ENCODE measurements at places on chromosomes 4 and X. TPM values are rescaled to one million over a fixed set of nuclear protein-coding genes. Genes with fewer than 3 reads are reported as not detected.

DNA sequence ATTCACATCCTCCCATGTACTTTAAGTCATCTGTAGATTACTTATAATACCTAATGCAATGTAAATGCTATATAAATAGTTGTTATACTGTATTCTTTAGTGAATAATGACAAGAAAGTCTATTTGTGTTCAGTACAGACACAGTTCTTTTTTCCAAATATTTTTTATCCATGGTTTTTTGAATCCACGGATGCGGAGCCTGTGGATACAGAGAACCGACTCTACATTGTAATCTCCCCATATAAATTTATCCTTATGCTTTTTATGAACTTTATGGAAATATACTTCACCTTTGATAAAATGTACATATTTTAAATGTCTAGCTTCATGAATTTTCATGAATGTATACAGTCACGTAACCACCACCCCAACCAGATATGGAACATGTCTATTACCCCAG, 88.2 kb downstream of the DOCK11 start:
- no peak for DNase-seq

DNA sequence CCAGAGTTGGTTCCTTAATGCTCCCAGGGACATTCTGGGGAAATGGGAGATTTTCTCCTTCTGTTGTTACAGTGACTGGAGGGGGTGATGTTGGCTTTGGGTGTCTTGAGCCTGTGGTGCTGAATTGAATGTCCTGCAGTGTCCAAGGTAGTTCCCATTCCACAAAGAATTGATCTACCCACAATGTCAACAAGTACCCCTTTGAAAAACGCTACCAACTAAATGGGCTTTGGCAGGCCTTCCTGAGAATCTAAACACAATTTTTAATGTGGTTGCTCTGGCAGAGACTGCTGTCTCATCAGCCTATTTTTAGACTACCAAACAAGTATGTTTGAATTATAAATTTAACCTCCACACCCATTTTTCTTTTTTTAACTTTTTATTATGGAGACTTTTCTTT, 69.4 kb downstream of the CCKAR start:
- no peak for DNase-seq

The SMAD1 gene
- 7.5 TPM for total RNA-seq

DNA sequence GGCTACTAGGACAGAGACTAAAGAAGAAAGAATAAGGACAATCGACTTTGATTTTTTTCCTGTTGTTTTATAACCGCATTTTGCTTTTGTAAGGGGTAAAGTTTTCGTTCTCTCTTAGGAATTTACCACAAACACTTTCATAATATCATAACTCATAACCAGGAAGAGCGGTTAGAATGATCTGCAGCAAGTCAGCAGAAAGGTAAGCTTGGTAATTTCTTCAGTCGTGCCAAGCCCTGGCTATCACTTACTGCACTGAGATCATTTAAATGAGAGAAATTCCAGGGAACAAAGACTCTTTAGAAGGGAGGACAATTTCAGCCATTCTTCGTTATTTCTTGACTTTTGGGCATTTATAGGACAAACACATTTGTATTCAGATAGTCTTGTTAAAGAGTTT, 258.1 kb downstream of the UNC5C start:
- no peak for DNase-seq

The FAM199X gene
- total RNA-seq: 77.5 TPM

The CSAG1 gene
- total RNA-seq: not detected

- DNase-seq: no peak
These were observed 8.1 kb downstream of the EPGN start for GRCh38 chr4:74316397-74316796.

DNA sequence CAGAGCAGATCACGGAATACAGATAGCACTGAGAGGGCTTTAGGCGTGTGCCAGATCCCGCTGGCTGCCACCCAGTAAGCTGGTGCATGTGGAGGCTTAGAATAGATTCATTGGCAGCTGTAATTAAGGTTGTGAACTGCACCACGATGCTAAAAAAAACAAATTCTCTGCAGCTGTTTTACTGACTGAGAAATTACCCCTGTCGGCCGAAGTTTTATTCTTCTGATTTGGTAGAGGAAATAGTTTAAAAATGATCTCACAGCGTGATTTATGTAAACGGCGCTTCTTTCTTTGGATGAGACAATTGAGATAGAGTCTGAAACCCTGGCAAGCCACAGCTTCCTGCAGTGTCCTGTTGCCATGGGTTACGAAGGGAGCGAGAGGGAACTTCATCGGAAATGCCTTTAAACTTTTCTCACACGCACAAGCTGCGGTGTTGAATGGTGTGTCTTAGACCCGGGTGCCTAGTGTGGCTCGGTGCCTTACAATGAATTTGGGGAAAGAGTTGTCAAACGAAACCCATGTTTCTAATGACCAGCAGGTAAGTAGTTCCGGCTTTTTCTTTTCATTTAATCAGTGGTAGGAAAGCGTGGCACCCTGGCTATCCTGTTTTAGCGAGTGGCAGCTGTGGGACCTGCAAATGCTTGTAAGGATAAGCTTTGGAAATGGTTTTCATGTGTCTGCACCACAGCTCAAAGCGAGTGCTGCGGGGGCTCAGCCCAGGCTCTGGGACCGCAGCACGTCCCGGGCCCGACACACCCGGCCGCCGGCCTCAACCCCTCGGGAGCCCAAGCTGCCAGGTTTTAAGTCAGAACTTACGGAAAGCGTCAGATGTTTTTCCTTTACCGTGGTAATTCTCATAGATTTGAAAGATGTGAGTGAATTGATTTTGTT, 71.7 kb upstream of the HGFAC start:
- DNase-seq: no peak

DNA sequence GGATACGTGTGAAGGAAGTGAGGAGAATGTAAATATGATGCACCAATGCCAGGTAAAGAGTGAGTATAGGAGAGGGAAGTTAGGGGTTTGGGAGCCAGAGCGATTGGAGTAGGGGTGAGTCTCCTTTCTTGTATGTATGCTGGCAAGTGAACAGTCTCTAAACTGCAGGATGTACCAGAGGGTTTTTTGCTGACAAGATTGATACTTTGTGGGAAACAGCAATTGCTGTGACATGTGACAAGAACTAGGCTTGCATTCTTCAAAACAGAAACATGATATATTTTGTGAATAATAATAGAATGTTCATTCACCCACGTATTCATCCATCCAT, 706 bp downstream of the CHIC1 start:
- no peak for DNase-seq

- DNase-seq: no peak
These were observed 31.4 kb downstream of the OTUD4 start for GRCh38 chr4:145148980-145149379.

DNA sequence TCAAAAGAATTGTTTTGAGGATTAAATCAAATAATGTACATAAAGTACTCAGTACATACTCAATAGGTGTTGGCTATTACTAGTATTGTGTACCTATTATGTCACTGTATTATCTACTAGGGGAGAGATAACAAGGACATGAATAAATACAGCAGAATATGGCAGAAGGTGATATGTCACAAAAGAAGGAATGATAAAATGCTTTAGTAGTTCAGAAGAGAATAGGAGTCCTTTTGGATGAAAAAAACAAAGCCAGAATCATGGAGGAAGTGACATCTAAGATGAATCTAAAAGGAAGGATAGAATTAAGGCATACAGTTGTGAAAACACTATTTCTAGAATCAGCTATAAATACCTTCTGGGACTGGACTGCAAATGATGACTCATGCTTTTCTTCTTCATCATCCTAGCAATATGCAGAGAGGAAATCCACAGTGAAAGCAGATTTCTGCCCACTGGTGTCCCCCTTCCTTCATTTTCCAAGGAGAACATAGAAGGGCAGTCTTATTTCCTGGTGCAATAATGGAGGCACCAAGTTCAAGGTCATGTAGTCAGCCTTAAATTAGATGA, 98.7 kb downstream of the GLUD2 start:
- DNase-seq: peak; percentile 19

- DNase-seq: no peak
These were observed 13.6 kb upstream of the BOD1L1 start for GRCh38 chr4:13641084-13641483.

DNA sequence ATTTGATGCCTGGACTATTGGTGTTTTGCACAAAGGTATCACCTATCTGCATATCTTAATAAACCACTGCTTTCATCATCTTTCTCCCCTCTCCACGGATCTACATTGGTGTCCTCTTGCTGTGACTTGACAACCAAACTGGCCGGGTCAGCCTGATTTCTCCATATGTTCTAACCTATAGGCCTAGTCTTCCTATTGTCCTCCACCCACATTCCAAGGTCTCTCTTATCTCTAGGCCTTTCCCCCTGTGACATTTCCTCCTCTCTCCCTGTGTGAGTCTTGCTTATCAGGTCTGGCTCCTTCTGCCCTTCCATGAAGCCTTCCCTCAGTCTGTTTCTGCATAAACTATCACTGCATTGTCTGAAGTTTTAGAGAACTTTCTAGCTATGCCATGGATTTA, 33.7 kb downstream of the ARHGAP24 start:
- no peak for DNase-seq

- DNase-seq: peak; percentile 0
These were observed 2.1 kb downstream of the GPR101 start for GRCh38 chrX:137031517-137032340.

- peak; percentile 29 for DNase-seq
These were observed 36.1 kb upstream of the DOCK11 start for GRCh38 chrX:118459494-118459893.

GRCh38 chr4:111697176-111697942, 447.9 kb upstream of the FAM241A start:
- no peak for DNase-seq

GRCh38 chr4:20754036-20754435, 53.8 kb downstream of the PACRGL start:
- DNase-seq: no peak

The IQSEC2 gene
- 8.2 TPM for total RNA-seq

- no peak for DNase-seq
These were observed 105.1 kb downstream of the PHF8 start for GRCh38 chrX:53939127-53939526.

The FNIP2 gene
- 143 TPM for total RNA-seq

The GUCY1B1 gene
- 54.1 TPM for total RNA-seq

The PRR32 gene
- total RNA-seq: not detected

DNA sequence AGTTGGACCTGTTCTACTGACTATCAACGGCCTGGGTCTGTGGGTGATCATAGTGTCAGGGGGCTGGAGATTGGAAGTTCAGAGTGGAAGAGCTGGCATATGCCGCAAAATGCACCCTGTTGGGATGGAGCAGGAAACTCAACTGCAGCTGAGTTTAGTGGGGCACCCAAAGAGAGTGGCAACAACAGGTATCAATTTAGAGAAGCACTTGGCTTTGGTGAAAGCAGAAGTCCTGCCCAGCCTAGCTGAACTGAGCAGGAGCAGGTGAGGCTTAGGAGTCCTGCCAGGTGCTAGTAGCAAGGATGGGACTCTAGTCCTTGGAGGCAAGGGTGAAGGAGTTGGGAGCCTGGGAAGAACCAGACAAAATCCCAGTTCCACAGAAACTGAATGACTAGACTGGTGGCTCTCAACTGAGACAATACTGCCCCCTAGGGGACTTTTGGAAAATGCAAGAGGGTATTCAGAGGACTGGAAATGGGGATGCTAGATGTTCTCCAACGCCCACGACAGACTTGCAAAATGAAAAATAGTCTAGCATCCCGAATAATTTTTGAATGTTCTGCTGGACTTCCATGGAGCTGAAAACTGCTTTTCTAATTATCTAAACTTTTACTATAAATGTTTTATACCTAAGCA, 49.4 kb downstream of the RTL9 start:
- DNase-seq: no peak

- no peak for DNase-seq
These were observed 555.0 kb upstream of the DIPK2B start for GRCh38 chrX:45755703-45756102.

DNA sequence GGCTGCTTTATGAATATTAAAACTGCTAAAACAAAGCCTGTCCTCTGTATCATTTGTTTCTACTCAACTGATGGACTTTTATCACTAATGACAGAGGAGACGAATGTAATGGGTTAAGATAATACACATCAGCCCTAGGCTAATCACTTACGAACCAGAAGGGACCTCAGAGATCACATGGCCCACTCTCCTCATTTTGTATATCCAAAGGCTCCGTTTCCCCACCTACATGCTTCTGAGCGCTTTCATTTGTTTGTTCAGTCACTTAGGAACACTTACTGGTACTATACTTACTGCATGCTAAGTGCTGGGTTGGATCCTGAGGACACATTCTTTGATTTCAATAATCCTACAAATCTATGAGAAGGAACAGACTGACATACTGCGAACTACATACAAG, 169.3 kb downstream of the CEP135 start:
- no peak for DNase-seq

- DNase-seq: peak; percentile 64
These were observed at the start of gene TLL1 for GRCh38 chr4:165872461-165873297. TLL1 (plus strand) TSS chr4:165873237; CDS start chr4:165873905, 668 bp downstream.

The SPANXN3 gene
- 1.2 TPM for total RNA-seq

The CXCL13 gene
- total RNA-seq: not detected

DNA sequence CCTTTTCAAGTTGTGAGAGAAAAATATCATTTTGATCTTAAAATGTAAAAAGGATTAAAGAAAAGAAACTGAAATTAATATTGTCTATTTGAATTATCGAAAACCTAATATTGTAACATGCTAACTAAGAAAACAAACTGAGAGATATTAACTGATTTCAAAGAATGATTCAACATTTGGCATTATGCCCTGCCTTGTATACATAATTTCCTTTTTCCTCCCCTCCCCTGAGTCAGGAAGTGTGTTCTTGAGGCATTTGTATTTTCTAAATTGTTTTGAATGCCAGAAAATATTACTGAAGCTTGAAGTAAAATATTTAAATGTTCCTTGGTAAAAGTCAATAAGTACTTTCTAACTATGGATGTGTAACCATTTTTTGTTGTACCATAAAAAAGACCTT, 49.4 kb downstream of the RPS6KA3 start:
- peak; percentile 34 for DNase-seq

GRCh38 chr4:24862073-24862751, 50.6 kb downstream of the CCDC149 start:
- peak; percentile 89 for DNase-seq

- no peak for DNase-seq
These were observed 611 bp downstream of the TEX11 start for GRCh38 chrX:70907900-70908299.

GRCh38 chrX:15158350-15158735, 111.5 kb downstream of the ASB9 start:
- no peak for DNase-seq

The PAGE4 gene
- total RNA-seq: not detected

- no peak for DNase-seq
These were observed 64.9 kb downstream of the DOCK11 start for GRCh38 chrX:118560489-118560888.

GRCh38 chrX:136193771-136194170, 46.4 kb downstream of the FHL1 start:
- DNase-seq: no peak

- DNase-seq: no peak
These were observed 228.7 kb downstream of the CBR4 start for GRCh38 chr4:168781341-168781740.

- no peak for DNase-seq
These were observed 33.7 kb downstream of the GABRB1 start for GRCh38 chr4:47065051-47065481.

The ARHGAP36 gene
- 0.15 TPM for total RNA-seq

GRCh38 chr4:9703391-9703790, 78.0 kb upstream of the DRD5 start:
- DNase-seq: peak; percentile 17

The ADH1C gene
- total RNA-seq: not detected

- peak; percentile 87 for DNase-seq
These were observed 292.6 kb upstream of the KLF3 start for GRCh38 chr4:38371391-38371851.
